ENCODE measurements at places on chromosomes 1 and 21.

- DNase-seq, result no peak
Observed at GRCh38 chr21:37987668-37988067, 71.4 kb upstream of the KCNJ6 start.

DNA sequence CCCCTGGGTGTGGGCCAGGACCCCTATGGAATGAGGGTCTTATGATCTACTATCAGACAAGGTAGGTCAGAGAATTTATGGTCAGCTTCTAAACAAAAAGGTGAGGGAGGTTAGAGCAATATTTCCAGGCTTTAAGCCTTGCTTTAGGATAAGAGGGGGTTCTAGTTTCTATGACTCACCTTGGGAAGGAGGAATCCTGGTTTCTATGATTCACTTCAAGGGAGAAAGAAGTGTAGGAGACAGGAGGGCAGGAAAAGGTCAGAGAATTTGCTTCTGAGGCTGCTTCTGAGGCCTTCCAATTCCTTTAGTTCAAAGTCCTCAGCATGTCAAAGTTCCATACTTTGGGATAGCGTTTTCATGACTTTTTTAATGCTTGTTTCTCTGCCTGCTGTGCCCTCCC, 35.2 kb downstream of the RGL1 start:
- no peak for DNase-seq

GRCh38 chr1:73717976-73718375, 480.0 kb downstream of the LRRIQ3 start:
- no peak for DNase-seq

GRCh38 chr1:200351826-200352549, 57.8 kb downstream of the ZNF281 start:
- DNase-seq, result no peak

DNA sequence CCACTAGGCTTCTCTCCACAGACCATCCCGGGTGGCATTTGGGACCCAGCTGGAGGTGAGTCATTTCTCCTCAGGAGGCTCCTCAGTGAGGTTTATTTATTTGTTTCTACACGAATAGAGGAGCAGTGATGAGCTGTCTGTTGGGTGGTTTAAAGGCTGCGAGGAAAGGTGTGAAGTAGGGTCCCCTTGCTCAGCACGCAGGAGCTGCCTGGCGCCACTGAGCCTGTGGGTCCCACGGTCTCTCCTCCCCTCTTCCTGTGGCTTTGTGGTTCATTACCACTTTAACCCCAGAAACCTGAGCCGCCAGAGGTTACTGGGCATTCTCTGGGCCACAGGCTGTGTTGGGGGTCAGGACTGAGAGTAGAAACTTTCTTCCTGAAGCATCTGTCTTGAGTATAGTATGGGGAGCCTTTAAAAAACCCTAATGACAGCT, 39.9 kb downstream of the IL6R start:
- no peak for DNase-seq

DNA sequence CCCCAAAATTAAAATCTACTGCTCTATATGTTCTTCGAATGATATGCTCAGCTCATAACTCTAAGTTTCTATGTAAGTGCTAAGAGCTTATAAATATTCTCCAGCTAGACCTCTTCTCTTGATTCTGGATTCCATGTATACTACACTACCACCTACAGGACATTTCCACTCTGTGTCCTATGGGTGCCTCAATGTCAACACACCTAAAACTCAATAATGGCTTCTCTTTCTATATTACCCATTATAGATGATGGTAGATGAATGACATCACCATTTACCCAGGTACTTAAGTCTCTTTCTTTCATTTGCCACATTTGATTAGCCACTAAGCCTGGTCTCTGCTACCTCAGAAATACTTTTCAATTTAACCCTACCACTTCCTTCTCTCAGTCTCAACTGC, 41.3 kb downstream of the TBX19 start:
- DNase-seq, result no peak

DNA sequence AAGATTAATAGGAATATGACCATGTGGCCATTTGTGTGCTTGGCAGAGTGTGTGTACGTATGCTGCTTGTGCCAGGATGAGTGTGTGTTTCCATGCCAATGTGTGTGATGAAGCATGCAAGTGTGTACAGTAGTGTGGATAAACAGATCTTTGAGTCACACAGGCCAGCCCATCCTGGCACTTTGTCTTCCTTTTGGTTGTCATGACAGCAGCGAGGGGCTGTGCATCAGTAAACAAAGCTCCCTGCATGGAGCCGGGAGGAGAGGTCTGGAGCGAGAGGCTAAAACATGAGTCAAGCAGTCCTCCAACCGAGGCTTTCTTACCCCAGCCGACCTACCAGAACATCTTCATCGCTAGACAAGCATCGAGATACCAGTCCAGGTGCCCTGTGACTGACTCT, 221.2 kb downstream of the CACNA1E start:
- no peak for DNase-seq

GRCh38 chr21:45348591-45349327, 56.2 kb upstream of the COL18A1 start:
- peak; percentile 22 for DNase-seq

DNA sequence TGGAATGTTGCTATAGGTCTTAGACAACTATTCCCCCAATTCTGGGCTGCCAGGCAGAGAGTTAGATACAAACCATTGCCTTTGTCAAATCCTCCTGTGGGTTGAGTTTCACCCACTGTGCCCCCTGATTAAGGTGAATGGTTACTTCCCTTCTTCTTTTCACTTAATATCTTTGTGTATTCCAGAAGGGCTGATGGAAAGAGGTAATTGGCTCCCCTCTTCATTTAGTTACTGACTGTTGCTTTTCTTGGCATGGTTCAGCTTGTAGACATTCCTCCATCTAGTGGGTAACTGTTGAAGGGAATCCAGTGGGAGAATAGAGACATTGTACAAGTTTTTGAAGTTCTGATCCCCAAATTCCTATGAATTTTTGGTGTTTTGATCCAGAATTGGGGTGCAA, 43.8 kb upstream of the MACF1 start:
- no peak for DNase-seq

DNA sequence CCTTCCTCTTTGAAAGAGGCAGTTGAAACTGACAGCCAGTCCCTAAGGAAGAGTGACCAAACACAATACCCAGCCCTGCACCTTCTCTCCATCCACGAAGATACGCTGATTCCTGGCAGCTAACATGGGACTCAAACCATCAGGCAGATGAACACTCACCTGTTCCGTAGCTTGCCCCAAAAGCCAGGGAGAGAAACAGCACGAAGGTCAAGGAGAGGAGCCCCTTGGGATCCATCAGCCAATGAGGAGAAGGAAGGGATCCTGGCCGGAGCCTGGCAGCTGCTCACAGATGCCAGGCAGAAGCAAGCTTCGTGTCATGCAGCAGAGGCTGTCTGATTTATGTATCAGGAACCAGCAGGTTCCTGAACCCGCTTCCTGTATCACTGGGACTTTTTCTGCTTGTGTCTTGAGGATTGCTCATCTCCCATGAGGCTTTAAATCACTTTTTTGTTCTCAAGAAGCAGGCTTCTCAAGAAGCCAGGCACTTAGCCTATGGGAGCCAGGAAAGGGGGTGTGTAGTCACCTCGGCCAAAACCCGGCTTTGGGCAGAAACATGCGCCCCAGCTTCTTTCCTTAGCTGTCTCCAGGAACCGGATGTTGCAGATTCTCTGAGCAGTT, at the start of gene SLAMF1:
TSS of gene SLAMF1 (minus strand) at position 334 of the 618 bp plus-strand sequence. CDS start at position 235, 99 bp downstream.
- DNase-seq, result no peak

- no peak for DNase-seq
Observed at GRCh38 chr1:180811886-180812285, 100.8 kb upstream of the KIAA1614 start.

DNA sequence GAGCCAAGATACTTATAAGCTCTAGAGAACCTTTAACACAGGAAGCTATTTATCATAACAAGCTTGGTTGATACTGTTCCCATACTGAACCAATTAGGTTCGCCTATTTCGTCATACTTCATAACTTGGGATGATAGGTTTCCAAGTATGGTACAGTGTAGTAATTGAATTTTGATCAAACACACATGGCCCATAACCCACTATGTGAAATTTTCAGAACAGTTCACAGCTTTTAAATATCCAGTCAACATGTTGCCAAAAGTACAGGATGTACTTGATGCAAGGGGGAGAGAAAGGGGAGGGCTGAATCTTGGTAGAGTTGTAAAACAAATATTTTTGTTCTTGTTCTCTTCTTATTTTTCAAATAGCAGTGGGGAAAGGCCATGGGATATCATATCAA, 86.6 kb downstream of the TM2D1 start:
- DNase-seq, result no peak

DNA sequence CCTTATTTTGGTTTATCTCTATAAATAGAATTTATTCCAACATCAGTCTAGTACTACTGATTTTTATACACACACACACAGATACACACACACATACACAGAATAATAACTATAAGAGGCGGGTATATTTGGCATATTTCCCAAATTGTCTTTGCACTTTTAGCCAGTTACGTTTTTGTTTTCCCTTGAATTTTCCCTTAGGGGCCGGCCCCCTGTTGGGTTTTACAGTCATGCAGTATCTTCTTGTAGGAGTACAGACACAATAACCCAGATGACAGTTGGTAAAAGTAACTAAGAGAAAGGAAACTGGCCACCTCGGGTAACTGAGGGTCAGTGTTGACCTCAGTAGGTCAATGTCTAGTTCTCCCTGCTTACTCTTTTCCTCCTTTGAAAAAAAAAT, 50.9 kb downstream of the DISP1 start:
- no peak for DNase-seq

DNA sequence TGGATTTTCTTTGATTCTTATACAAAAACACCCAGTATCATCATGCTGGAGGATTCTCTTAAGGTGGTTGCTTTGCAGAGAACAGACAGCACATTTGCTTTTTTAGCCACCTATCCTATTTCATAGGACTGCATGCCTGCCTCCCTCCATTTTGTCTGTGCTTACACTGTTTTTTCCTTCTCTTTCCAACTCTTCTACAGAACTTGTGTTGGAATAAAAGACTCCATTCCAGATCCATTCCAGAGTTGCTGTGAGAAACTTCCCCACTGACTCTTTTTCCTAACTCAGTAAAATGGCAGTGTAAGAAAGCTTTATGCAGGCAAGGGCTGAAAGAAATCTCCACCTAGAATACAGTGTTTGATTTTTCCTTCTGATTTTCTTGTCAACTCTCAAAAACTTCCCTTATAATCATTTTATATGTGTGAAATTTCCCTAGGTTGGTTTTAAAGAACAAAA, 5.2 kb upstream of the ARID1A start:
- DNase-seq, result no peak

- peak; percentile 89 for DNase-seq
Observed at GRCh38 chr1:165376041-165376810, 19.7 kb upstream of the LMX1A start.

GRCh38 chr1:219505886-219506285, 107.0 kb downstream of the ZC3H11B start:
- no peak for DNase-seq

DNA sequence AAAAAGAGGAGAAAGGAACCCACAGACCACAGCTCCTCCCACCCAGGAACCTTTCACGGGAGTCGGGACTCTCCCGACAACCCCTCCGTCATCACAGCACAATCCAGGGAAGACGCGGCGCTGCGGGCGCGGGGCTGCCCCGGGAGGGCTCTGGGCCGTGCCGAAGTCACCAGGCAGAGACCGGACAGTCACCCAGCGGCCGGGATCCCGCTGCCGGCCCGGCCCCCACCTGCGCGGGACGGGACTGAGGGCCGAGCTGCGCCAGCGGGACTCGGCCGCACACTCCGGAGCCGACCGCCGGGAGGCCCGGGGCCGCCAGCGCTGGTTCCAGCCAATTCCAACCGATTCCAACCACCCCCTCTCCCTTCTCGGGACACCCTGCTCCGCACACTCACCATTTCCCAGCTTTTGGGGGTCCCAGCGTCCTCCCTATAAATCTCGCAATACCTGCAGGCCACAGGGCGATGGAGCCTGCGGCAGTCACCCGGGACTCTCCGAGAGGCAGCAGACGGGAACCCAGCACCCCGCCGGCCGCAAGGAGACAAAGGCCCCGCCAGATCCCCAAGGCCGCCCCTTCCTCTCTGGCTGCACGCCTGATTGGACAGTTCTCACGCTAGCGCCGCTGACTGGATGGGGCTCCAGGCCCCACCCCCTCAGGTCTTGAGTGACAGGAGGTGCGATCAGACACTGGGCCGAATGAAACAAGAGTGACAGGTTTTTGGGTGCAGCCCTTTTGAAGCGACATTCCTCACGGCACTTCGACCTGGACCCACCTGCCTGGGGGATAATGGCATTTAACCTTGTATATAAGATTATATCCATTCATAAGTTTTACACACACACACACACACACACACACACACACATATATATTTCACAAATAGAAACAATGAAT, at the start of gene ZNF695:
TSS of gene ZNF695 (minus strand) at position 547 of the 895 bp plus-strand sequence. CDS start at position 398, 149 bp downstream.
- DNase-seq, result peak; percentile 89

GRCh38 chr21:45423968-45424853, 19.2 kb downstream of the COL18A1 start:
- peak; percentile 31 for DNase-seq

DNA sequence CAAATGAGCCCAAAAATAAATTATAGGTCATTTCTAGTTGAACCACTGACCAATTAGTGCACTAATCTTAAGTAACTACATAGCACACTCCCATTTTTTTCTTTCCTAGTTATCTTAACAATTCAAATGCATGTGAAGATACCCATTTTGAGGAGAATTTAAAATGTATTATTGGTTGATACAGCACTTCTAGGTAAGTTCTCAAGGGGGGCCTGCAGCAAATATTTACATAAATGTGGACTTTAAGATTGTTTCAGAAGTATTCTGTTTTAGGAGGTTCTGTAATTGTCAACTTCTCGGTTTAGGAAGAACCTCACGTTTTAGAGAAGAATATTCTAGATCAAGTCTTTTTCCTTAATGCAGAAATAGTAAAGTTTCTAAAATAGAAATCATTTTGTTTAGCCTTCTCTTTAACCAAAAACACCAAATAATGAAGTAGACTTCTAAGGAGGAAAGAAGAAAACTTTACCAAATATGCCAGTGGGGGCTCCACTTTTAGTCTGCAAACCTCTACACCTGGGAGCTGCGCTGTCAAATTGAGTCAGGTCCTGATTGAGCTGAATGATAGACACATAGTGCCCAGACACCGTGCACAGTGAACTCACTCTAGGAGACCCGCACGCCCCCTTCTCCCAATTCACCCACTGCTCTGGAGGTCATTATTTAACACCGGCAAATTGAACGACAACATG, 144.4 kb downstream of the RUNX1 start:
- DNase-seq, result no peak

DNA sequence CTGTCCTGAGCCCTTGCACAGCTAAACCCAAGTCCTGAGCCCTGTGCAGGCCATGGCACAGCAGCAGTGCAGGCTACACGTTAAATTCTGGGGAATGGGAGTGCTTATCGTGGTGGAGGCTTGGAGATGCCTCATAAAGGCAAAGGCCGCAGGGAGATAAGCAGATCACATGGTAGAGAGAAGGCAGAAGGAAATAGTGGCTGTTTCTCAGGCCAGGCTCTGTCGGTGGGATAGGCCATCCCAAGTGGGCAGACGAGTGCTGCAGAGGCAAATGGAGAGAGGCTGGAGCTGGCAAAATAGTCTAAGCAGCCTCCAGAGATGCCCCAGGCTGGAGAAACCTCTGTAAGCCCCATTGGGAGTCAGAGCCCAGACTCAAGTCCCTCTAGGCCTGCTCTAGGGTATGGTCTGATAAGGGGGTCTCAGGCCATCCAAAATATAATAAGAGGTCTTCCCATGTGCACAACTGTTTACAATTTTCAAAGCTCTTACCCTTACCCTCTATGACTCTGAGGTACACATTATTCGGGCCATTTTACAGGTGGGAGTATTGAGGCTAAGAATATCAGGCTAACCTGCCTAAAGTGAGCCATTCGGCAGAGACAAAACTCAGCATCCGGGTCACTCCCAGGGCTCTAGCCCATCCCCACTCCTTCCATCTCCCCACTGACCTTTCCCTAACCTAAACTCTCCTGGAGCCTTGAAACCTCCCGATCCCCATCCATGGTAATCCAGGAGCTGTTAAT, 79.6 kb downstream of the NKAIN1 start:
- no peak for DNase-seq

GRCh38 chr1:246497331-246497915, 9.7 kb downstream of the SMYD3 start:
- DNase-seq, result no peak
